NCI-H1092 (cell line): ENCODE measurements at places on chromosomes 2 and 18.

DNA sequence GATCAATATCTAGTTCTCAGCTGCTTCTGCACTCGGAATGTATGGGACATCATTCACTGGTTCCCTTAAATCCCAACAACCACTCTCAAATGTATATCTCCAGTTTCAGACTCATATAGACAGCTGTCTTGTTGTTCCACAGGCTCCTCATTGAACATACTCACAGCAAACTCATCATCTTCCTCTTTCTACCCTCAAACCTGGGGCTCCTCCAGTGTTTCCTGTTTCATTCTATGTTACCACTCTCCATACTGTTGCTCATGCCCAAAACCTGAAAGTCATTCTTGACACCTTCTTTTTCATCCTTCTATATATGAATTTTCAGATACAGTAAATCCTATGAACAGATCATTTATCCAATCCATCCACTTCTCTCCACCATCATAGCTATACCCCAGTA is 18.7 kb upstream of the REL start:
- no peak for DNase-seq

- DNase-seq, result peak; percentile 16
Measured at GRCh38 chr2:19369341-19369955, 11.0 kb upstream of the OSR1 start.

- DNase-seq, result no peak
Measured at GRCh38 chr2:5794012-5794411, 101.8 kb downstream of the SOX11 start.

- DNase-seq, result no peak
Measured at GRCh38 chr2:213763354-213763753, 479.1 kb downstream of the SPAG16 start.

DNA sequence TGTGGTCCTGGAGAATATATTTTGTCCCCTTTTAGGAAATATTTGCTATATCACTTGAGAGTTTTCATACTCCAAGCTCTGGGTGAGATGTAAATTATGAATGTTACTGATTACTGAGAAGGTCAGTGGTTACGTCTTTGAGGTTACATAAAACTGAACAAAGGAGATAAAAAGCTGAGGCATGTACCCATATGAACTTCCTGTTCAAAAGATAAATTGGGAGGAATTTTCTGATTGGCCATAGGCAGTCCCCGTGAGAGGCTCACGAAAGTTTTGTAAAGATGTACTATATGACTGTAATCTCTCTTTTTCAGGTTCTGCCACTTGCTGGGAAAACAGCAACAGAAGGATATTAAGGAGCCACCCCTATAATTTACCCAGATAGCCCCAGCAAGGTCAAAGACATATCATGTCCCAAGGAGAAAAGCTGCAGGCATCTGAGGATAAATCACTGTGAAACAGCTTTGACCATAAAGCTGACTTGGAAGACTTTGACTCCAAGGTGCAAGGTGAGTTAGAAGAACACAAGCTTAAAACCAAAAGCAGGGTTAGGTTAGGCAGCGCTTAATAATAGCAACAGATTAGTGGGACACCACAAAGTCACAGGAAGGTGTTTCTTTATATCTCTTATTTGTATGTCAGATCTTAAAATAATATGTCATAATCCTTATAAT is 90.4 kb downstream of the OSBPL6 start:
- no peak for DNase-seq

- no peak for DNase-seq
Measured at GRCh38 chr2:152648336-152648735, 68.9 kb downstream of the PRPF40A start.

- no peak for DNase-seq
Measured at GRCh38 chr2:132595186-132595585, 74.8 kb downstream of the LYPD1 start.

GRCh38 chr2:222872551-222872950 is 11.7 kb downstream of the ACSL3 start:
- DNase-seq, result no peak

DNA sequence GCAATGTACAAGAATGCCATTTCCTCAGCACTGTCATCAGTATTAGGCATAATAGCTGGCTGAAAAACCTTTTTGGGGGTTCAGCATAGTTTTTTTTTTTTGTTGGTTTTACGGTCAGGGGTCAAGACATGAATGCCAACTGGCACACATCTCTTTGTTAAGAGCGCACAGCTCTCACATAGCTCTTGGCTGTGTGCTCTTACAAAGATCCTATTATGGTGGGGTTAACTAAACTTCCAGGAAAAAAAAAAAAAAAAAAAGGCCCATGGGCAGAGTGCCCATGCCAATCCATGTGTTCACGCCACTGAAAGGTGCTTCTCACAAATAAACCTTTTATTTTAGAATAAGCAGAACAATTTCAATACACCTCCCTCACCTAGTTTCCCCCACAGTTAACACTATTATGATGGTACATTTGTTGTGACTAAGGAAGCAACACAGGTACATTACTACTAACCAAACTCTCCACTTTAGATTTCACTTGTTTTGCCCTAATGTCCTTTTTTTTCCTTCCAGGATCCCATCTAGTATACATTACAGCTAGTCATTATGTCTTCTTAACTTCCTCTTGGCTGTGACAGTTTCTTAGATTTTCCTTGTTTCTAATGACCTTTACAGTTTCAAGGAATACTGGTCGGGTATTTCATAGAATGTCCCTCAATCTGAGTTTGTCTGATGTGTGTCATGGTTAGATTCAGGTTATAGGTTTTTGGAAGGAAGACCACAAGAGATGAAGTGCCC is 56.3 kb downstream of the C2orf74 start:
- DNase-seq, result no peak

DNA sequence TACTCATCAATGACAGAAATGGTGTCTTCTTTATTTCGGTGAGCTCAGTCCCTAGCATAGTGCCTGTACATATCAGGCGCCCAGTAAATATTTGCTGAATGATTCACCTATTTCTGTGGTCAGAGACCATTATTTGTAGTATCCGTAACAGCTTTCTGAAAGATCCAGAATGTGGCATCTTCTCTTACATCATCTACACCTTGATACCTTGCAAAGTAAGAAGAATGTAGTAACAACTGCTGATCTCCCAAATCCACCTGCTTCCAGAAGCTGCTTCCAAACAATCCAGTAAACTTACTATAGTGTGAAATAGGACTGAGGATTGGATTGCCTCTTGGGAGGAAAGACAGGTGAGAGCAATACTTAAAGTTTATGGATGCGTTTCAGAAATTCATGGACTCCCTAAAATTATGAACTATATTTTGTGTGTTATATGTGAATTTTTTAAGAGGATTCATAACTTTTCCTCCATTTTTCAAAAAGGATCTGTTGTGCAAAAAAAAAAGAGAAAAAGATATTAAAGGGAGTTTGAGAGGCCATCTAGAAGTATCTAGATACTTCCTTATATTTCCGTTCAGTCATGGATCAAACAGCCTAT is 945 bp upstream of the ASXL2 start:
- DNase-seq, result no peak

- DNase-seq, result no peak
Measured at GRCh38 chr2:181954538-181954883, 31.1 kb upstream of the PPP1R1C start.

GRCh38 chr2:179569831-179570233 is 291.6 kb downstream of the ZNF385B start:
- DNase-seq, result no peak

- DNase-seq, result no peak
Measured at GRCh38 chr2:199804831-199805230, 46.2 kb downstream of the FTCDNL1 start.

DNA sequence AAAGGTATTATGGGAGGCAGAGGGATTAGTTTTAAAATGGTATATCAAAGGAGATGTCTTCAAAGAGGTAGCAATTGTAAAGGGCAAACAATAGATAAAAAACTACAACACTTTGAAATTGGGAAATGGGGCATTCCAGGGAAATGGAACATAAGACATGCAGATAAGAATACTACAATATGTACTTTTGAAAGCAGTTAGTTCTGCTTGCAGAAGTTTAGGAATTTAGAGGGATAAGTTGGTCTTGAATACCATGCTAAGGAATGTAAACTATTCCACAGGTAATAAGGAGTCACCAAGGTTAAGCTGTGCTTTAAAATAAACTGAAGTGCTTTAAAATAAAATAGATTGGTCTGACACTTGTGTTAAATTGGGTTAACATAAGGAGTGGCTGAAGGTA is 571.7 kb upstream of the ACVR2A start:
- DNase-seq, result no peak

- DNase-seq, result no peak
Measured at GRCh38 chr18:9609190-9609589, 5.2 kb downstream of the PPP4R1 start.

GRCh38 chr2:100029460-100029859 is 112.9 kb downstream of the AFF3 start:
- no peak for DNase-seq

GRCh38 chr18:34741401-34741800 is 31.3 kb downstream of the DTNA start:
- no peak for DNase-seq

- no peak for DNase-seq
Measured at GRCh38 chr18:31563778-31564177, 27.9 kb upstream of the TTR start.

GRCh38 chr2:148528356-148529064 is 116.0 kb upstream of the EPC2 start:
- no peak for DNase-seq

- DNase-seq, result no peak
Measured at GRCh38 chr2:86201671-86202335, 2.5 kb downstream of the MRPL35 start.

DNA sequence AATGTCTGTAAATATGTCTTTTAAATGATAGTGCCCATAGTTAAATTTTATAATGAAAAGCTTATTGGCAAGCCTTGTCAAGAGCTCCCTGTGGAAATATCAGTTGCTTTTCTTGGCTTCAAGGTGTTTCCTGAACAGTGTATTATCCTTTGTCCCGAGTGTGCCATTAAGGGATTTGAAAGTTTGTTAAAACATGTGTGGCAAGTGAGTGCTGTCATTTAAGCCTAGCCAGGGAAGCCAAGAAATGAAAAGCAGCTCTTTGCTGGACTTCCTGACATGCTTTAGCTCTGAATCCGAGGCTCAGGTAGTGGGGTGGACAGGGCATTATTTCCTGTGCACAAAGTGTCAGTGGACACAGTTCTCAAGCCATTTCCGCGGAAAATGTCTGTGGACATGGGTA is 111.5 kb downstream of the DIS3L2 start:
- no peak for DNase-seq

DNA sequence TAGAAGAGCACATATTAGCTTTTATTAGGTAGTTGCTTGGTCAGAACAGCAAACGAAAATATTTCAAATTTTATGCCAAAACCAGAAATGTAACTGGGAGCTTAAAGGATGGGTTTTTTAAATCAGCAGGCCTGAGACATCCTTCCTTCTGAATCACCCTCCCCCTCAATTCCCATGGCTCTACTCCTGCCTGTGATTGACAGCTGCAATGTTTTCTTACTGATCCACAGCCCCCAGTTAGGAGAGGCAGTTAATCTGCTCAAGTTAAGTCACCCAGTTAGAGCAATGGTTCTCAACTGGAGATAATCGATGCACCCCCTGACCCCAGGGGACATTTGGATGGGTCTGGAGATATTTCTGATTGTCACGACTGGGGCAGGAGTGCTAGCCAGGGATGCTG is 24.9 kb downstream of the KCTD18 start:
- no peak for DNase-seq

- DNase-seq, result no peak
Measured at GRCh38 chr2:202185156-202185555, 53.2 kb downstream of the SUMO1 start.

DNA sequence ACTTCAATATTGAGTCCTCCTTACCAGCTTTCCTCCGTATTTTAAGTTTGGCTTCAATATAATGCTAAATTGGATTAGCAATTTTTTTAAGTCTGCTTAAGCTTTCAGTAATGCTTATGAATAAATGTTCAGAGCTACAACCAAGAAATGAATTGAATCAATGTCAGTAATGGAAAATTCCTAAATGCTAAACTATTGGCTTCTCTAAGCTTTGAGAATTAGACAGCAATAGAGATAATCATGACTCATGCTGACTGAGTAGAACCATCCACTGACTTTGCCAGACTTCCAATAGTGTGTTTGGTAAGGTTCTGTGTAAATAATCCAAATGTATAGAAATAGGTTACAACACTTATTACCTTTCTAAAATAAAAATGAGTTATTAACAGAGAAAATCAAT is 8.9 kb upstream of the PDE1A start:
- DNase-seq, result no peak

GRCh38 chr18:8424481-8424880 is 184.8 kb upstream of the RAB12 start:
- no peak for DNase-seq

GRCh38 chr2:135086222-135086621 is 34.1 kb downstream of the RAB3GAP1 start:
- no peak for DNase-seq

DNA sequence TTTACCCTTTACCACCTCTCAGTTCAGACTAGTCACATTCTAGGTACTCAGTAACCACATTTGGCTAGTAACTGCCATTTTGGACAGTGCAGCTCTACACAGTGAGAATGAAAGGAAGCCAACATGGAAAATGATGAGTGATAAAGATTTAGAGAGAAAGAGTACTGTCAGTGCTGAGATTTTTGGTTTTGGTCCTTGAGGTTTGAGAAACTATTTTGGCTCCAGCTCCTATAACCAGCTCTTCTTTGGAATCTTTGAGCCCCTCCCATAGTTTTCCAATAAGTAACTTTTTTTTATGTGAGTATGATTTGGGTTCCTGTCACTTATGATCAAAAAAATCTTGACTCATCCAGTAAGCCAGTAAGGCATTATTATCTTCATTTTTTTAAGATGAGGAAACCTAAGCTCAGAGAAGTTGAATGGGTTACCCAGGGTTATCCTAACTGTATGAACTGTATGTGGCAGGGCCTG is 173.0 kb downstream of the BABAM2 start:
- DNase-seq, result no peak

- DNase-seq, result no peak
Measured at GRCh38 chr2:60064687-60065389, 488.6 kb downstream of the BCL11A start.

DNA sequence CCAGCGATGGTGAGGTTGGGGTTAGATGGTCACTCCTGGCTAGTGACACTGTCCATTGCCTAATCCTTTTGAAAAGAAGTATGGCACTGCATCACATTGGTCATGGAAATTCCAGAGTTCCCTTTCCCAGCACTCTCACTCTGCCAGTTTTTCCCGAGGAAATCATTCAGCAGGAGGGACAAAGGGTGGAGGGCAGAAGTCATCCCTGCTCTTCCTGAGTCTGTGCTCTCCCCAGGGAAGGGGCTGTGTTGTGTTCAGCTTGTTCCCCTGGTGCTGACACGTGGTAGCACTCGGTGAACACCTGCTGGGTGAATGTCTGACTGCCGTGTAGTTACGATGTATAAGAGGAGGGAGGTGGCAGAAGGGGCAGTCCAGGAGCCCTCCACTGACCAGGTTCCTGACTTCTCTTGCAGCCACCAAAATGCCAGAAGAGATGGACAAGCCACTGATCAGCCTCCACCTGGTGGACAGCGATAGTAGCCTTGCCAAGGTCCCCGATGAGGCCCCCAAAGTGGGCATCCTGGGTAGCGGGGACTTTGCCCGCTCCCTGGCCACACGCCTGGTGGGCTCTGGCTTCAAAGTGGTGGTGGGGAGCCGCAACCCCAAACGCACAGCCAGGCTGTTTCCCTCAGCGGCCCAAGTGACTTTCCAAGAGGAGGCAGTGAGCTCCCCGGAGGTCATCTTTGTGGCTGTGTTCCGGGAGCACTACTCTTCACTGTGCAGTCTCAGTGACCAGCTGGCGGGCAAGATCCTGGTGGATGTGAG is 21.6 kb downstream of the STEAP3 start:
- DNase-seq, result no peak
